ENCODE measurements at places on chromosomes 1 and 21.

GRCh38 chr1:186653312-186653711, 26.9 kb downstream of the PTGS2 start:
- DNase-seq: no peak

- DNase-seq: no peak
Measured at GRCh38 chr1:247574236-247574635, 13.9 kb upstream of the OR2G2 start.

GRCh38 chr1:78255846-78256245, 210.1 kb downstream of the GIPC2 start:
- no peak for DNase-seq

- no peak for DNase-seq
Measured at GRCh38 chr1:180815188-180815587, 97.5 kb upstream of the KIAA1614 start.

GRCh38 chr1:162561616-162562469, at the start of gene UAP1:
UAP1 (plus strand) TSS chr1:162561722; CDS start chr1:162566069, 4,347 bp downstream.
- DNase-seq: peak; percentile 19

DNA sequence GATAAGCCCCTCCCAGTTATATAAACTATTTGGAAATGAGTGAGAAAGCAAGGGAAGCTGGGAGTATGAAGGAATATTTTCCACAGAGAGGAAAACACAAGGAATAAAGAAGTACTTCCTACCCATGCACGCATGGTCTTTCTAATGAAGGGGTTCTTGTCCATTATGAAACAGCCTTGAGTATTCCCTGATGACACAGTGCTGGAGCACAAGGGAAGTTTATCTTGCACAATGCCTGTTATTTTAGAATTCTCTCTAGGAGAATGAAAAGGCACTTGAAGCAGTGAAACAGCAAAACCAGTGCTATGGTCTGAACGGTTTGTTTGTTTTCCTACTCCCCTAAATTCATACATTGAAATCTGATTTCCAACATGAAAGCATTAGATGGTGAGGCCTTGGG, 38.6 kb upstream of the ADAMTS1 start:
- DNase-seq: no peak

DNA sequence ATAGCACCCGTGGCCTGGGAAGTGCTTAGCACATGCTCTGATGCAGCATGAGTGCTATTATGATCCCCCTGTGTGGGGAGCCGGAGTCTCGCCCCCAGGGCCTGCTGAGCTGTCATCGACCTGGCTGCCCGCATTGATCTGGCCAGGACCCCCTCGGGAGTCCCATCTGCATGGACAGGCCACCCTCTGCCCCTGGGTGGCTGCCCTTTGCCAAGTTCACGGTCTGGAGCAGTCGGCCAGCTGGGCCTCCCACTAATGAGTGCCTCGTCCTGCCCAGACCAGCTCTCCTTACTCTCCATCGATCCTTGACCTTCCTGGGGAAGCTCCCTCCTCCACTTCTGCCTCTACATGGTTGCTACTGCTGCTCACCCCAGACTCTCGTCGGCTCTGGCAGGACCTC, 121.8 kb upstream of the RUNX3 start:
- no peak for DNase-seq
